AG10803 (cell line): ENCODE measurements at places on chromosomes 13 and 19.

GRCh38 chr19:46887240-46887782 lies 26.5 kb downstream of the ARHGAP35 start:
- DNase-seq: no peak

GRCh38 chr13:52809310-52809769 lies 39.1 kb downstream of the PCDH8 start:
- DNase-seq: peak; percentile 20

DNA sequence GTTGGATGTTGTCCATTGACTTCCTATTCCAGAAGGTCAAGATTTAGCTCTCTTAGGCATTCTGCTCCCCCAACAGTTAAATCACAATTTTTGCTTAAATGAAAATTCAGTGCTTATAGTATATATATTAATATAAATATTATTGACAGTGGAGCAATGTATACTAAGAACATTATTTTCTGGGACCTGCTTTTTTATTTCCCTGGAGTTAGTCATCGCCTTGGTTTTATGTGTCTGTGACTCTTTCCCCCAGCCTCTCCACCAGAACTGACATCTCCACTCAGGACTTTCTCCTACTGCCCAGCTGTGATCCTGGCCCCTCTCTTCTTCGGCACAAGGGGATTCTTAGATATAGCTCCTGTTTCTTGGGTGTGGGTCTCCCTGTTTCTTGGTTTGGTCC lies 10.2 kb upstream of the MATK start:
- no peak for DNase-seq

- DNase-seq: no peak
These were observed 42.5 kb downstream of the RASA3 start for GRCh38 chr13:114089751-114090400.
